ENCODE measurements at places on chromosomes 5 and 9.

DNA sequence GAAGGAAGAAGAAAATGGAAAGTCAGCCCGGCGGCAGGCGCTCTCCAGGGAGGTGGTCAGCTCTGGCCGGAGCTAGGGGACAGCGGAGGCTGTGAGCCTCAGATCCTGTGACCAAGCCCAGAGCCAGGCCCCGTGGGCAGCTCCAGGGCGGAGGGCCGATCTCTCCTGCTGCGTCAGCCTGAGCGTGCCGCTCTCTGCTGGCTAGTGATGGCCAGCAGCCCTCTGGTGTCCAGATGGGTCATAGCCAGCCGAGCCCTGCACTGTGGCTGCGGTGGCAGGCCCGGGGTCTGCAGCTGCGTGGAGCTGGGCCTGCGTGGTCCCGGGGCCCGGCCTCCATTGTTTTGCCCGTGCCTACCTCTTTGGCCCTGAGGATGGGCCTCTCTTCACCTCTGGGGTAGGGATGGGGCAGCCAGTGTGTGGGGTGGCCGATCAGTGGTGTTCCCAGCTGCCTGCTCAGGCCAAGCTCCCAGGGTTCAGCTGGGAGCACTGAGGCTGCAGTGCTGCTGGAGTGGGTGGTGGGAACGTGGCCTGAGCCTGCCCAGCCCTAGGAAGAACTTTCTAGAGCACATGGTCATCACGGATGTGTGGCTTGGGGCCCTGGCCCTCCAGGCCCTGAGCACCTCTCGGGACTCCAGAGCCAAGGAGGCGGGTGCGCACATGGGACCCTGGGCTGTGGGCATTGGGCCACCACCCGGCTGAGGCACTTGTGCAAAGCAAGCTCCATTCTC lies 17.1 kb upstream of the NRARP start:
- DNase-seq: no peak

DNA sequence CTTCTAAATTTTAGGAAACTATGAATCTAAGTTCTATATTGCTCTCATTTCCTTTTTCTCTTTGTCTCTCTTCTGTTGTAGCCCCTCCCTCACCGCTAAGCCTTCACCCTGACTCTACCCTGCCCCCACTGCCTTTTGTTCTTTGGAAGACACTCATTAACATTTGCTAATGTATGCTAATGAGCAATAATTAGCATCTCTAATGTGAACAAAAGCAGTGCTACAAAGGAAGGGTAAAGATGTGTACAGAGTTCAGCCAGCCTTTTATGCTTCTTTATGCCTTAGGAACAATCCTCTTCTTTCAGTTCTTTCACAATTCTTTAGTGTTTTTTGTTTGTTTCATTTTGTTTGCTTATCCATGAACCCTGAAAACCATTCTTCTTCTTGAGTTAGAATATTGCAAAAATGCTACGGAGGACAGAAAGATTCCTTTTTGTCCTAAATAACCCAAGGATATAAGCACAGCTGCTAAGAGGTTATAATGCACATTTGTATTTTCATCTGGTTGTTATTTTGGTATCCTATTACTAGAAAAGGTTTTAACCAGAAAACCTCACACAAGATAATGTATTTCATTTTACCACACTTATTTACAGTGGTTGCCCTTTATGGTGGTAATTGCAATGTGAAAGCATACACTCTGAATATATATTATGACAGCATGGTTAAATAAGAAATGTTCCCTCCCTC lies 159.3 kb downstream of the TMC1 start:
- no peak for DNase-seq

DNA sequence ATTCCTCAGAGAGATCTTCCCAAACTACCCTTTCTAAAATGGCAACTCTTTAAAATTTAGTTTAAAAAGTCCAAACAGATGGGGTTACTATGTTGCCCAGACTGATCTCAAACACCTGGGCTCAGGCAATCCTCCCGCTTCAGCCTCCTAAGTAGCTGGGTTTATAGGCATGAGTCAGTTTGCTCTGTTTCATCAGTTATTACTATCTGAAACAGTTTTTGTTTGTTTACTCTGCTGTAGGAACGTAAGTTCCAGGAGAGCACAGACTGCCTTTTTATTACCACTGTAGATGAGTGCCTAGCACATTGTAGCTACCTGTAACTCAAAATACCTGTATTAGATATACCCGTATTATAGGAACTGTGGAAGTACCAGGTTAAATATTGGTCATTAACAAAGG lies 89.4 kb downstream of the UHRF2 start:
- DNase-seq: no peak

- no peak for DNase-seq
Observed at GRCh38 chr5:9545992-9546851, at the start of gene SEMA5A. TSS of gene SEMA5A (minus strand) at chr5:9546075. CDS start at chr5:9379946, 166,129 bp downstream.

- DNase-seq: no peak
Observed at GRCh38 chr9:136237486-136238341, 7.9 kb downstream of the QSOX2 start.

GRCh38 chr5:90853750-90854149 lies 295.2 kb downstream of the ADGRV1 start:
- no peak for DNase-seq

GRCh38 chr9:116008278-116008677 lies 145.3 kb upstream of the PAPPA start:
- DNase-seq: no peak

- no peak for DNase-seq
Observed at GRCh38 chr5:178530526-178530925, 59.7 kb downstream of the COL23A1 start.

DNA sequence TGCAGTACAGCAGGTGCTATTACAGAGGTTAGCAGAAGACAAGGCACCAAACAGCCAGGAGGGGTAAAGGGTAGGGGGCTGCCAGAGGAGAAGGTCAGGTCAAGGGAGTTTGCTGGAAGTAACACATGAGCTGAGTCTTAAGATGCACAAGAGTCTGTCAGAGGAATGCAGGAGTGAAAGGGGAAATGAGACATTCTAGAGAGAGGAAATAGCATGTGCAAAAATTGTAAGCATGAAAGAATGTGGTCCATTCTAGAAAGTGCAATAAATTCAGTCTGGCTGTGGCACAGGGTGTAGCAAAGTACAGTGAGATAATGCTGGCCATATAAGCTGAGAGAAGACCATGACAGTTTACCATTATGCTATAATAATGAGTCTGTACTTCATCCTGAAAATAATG lies 6.6 kb downstream of the GOLGA1 start:
- no peak for DNase-seq

DNA sequence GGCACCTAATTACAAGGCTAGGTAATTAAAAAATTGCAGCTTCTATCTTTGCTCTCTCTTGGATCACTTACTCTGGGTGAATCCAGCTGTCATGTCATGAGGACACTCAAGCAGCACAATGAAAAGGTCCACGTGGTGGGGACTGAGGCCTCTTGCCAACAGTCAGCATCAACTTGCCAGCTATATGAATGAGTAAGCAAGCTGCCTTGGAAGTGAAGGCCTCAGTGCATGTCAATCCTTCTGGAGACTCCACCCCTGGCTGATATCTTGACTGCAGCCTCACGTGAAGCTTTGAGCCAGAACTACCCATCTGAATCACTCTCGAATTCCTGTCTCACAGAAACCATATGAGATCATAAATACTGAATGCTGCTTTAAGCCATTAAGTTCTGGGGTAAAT lies 140.5 kb downstream of the SNX18 start:
- no peak for DNase-seq

- DNase-seq: no peak
Observed at GRCh38 chr5:155532621-155533311, 519.2 kb downstream of the KIF4B start.

DNA sequence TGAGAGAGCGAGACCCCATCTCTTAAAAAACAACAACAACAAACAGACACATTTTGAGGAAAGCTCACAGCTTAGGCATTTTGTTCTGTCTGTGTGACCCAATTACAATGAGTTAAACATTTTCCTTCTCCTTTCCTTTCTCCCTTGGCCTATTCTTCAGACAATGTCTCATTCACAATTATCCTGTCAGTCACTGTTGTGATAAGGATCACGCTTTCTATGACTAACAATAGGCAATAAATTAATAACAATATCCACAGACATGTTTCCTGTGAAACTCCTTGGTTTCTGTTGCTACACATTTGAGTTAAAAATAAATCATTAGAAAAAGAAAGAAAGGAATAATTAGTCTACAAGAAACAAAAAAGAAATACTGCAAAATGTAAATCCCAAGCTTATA lies 19.8 kb upstream of the CARTPT start:
- no peak for DNase-seq

- no peak for DNase-seq
Observed at GRCh38 chr5:143290125-143290524, 113.4 kb downstream of the NR3C1 start.

DNA sequence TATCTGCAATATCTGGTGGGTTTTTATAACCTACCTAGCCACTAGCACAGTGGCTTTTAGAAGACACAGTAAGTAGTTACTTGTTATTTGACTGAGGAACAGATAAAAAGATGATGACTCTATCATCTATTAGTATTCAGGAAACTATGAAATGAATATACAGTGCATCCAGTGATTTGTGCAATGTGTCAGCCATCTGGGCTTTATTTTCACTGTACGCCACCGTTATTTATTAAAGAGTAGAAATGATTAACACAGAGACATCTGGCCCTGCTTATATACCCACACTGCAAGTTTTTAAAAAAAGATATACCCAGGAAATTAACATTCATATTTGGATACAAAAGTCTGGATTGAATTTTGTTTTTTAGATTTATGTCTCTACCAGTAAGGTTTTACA lies 408.4 kb downstream of the PDE4D start:
- no peak for DNase-seq

GRCh38 chr9:87606841-87607521 lies 109.3 kb downstream of the DAPK1 start:
- no peak for DNase-seq

DNA sequence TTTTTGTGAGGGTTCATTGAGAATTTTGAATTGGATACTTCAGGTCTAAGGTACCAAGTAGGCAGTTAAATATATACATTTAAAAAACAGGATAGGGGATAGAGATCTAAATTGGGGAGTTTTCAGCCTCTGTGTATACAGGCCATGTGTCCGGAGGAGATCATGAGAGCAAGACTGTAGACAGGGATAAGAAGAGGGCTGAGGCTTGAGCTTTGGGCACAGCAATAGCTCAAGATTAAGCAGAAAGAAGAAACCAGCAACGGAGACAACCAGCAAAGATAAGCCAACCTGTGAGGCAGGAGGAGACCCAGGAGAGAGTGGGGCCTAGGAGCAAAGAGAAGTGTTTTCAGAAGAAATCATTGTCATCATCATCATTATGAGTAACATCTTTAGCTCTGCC lies 258.4 kb downstream of the GRIA1 start:
- DNase-seq: no peak
